ENCODE measurements at places on chromosomes 5 and 9.

DNA sequence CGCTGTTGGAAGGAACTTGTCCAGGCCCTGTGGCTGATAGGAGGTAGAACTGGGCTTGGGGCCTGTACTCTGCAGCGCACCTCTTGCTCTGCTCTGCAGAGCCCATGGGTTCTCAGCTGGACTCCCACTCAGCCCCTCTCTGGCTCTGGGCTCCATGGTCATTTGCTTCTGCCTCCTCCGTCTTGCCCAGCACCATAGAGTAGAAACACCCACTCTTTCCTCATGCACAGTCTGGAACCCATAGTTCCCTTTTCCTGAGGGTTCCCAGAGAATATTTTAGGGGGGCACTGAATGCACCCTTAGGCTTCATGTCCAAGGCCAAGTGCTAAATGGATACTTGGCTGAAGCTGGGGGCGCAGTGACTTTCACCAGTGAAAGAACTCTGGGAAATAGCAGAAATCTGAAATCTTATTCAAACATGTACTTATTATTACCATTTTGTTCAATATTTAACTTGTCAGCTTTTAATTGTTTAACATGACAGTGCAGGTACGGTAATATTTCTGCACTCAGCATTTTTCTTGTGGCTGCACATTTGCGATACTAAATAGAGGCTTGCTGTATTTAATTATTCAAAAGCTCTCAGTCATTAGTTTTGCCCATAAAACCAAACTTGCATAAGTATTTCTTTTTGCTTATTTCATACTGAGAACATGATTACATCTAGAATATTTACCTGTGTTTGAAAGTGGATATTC lies 31.5 kb downstream of the GALNT12 start:
- no peak for DNase-seq

GRCh38 chr5:10335711-10336470 lies 17.6 kb upstream of the MARCHF6 start:
- no peak for DNase-seq

DNA sequence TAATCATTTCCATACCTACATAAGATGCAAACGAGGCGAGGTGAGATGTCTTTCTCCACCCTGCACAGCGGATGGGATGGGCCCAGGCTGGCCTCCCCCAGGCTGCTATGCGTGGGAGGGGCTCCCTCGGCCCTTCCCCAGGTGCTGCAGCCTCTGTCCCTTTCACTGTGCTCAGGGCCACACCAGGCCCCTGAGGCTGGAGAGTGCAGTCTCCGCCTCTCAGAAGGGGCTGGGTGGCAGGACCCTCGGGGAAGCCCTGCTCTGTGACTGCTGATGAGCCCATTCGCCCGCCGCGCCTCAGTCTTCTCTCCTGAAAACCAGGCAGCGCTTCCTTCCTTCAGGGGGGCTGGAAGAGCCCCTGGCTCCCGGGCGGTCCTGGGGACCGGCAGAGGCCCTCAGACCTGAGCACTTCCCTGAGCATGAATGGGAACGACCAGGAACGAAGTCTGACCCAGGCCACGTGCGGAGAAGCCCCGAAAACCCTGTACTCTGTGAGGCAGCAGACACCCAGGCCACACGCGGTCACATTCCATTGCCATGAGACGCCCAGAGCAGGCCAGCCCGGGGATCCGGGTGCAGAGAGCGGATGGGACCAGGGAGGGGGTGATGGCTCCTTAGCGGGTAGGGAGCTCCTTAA lies 21.9 kb upstream of the NOTCH1 start:
- no peak for DNase-seq

DNA sequence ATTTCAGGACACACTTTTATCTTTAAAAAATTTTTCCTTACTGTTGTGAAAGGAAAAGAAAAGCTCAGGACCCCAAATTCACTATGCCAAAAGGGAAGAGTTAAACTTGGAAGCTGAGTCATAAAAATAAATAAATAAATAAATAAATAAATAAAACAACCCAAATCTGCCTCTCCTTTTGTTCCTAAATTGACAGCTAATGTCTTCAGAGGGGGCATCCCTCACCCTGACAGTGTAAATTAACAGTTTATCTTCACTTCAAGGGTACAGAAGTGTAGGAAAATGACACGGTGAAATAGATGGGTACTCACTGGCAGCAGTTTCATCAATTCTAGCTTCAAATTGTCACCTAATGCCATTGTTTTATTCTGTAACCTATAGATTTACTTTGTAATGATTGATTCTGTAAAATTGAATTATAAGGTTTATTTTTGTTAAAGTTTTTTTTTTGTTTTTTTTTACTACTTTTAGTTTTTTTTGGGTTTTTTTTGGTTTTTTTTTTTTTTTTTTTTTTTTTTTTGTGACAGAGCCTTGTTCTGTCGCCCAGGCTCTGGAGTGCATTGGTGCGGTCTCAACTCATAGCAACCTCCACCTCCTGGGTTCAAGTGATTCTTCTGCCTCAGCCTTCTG lies 18.5 kb upstream of the ANXA1 start:
- DNase-seq: no peak

DNA sequence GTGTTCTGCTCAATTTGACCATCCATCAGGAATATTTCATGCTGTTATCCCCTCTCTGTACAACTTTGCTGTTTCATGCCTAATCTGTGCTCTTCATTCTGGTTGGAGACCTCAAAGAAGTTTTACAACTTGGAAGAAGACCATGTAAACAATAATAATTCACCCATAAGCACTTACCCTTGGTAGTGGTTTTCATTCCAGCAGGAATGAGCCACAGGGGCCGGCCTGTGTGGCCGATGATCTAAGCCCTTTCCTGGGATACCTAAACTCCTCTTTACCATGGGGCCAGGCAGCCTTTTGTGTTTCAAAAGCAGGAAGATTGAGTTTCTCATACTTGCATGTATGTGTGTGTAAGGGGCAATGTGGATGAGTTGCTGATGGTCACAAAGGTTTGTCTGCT lies 165.0 kb downstream of the FGF1 start:
- no peak for DNase-seq

DNA sequence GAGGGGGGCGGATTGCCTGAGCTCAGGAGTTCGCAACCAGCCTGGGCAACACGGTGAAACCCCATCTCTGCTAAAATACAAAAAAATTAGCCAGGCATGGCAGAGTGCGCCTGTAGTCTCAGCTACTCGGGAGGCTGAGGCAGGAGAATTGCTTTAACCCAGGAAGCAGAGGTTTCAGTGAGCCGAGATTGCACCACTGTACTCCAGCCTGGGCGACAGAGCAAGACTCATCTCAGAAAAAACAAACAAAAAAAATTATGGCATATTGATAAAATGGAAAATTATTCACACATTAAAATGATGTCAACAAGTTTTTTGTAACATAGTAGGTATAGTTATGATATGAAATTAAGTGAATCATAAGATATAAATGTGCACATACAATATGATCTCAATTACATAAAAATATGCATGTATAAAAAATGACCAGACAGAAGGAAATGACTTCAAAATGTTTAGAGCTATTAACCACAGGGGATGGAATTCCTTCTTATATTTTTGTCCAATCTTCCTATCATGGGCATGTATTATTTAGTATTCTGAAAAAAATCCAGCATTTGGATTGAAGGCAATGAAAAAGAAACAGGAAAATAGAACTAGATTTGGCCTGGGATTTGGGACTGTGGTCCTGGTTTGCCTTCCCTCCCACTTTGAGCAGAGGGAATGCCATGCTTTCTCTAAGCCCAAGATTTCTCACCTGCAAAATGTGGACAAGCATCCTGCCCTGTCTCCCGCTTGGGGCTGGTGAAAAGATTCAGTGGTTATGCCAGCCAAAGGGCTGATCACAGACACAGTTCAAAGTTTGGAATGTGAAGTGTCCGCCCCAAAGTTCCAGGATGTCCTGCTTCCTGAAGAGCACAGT lies 19.5 kb downstream of the SPAAR start:
- no peak for DNase-seq

GRCh38 chr5:2742921-2743679 lies 8.4 kb downstream of the IRX2 start:
- no peak for DNase-seq

DNA sequence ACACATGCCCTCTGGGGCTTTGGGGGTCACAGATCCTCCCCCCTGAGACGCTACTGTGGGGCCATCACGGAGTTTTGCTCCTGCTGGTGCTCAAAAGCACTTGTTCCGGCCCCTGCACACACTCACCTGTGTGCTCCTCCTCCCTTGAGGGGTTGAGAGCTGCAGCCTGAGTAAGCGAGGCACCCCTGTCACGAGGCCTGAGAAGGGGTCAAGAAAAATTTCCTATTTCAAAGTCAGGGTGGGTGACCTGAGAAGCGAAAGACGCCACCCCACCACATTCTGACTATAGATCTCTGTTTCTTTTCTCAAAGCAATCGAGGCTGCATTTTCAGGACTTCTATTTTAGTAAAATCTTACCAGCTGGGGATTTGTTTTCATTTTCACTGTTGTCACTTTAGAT lies 138.5 kb downstream of the DCP2 start:
- no peak for DNase-seq

DNA sequence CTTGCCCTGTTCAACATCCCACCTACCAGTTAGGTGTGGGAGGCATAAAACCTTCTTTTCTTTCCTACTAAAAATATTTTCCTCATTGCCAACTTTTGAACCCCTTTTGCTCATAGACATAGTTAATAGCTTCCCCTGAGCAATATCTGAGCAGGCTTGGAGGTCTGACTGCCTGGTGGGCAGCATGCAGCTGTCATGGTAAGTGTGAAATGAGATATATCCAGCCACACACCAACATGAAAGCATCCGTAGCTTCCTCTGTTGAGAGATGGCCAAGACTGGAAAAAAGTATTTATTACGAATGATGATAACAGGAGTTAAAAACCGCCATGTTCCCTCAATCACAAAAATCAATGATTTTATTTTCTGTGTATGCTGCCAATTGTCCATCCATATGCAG lies 190.1 kb downstream of the TMEM38B start:
- no peak for DNase-seq

GRCh38 chr9:20551835-20552234 lies 70.5 kb downstream of the MLLT3 start:
- peak; percentile 24 for DNase-seq

GRCh38 chr9:88658311-88658822 lies 123.4 kb downstream of the NXNL2 start:
- no peak for DNase-seq

GRCh38 chr5:170386743-170387395 lies 2.3 kb downstream of the KCNMB1 start:
- DNase-seq: no peak

DNA sequence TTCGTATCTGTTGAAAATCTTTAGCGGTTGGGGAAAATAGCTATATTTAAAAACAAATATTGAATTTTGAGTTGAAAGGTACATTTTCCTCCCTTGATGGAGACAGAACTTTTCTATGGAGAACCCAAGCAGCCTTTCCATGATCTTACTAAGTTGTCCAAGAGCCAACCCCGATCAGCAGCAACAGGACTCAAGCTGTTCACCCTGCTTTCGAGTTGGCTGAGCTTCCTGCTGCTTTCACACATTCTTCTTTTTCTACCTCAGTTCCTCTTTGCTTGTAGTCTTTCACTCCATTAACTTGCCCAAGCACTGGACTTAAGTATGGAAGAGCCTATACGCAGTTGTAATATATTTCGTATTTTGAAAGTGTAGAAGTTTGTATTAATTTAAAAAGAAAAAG lies 59.4 kb downstream of the IL6ST start:
- DNase-seq: no peak

GRCh38 chr5:73171495-73171894 lies 1.5 kb upstream of the TMEM174 start:
- no peak for DNase-seq

DNA sequence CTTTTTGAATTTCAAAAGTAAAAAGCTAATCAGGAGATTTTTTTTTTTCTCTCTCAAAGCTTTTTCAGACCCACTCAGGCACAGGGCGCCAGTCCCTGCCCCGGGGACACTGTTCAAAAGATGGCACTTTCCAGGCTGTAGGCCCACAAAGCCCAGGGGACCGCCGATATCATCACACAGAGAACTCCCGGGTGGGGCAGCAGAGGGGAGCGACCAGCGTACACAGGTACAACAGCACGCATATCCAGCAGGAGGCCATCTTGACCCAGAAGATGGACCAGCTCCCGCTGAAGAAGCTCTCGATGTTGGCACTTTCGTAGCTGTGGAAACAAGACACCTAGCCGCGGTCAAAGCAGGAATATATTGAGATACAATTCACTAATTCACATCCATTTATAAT lies 108.3 kb downstream of the THBS4 start:
- no peak for DNase-seq

GRCh38 chr5:38339446-38339845 lies 81.1 kb downstream of the EGFLAM start:
- DNase-seq: no peak

DNA sequence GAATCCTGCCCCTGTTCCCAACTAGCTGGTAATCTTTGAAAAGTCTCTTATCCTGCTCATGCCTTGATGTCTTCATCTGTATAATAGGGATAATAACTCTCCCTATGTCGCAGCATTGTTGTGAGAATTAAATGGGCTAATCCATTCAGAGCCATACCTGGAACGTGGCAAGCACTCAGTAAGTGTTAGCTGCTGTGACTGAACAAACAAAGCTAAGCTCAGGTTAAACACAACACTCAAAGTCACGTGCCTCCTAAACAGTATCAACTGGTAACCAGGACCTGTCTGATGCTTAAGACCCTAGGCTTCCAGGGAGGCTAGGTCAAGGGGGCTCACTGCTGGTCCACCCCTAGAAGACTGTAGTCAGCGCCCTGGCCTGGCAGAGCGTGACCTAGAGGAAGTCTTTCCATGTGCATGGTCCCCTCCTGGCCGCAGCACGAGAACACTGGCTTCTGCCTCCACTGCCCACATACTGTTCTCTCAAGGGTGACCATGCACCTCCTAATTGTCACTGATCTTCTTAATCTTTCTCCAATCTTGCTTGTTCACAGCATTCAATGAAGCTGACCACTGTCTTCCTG lies 211.1 kb downstream of the TTLL11 start:
- DNase-seq: no peak

- no peak for DNase-seq
Measured at GRCh38 chr9:20409321-20410092, 212.8 kb downstream of the MLLT3 start.

- no peak for DNase-seq
Measured at GRCh38 chr9:95134457-95134881, 183.0 kb downstream of the FANCC start.

DNA sequence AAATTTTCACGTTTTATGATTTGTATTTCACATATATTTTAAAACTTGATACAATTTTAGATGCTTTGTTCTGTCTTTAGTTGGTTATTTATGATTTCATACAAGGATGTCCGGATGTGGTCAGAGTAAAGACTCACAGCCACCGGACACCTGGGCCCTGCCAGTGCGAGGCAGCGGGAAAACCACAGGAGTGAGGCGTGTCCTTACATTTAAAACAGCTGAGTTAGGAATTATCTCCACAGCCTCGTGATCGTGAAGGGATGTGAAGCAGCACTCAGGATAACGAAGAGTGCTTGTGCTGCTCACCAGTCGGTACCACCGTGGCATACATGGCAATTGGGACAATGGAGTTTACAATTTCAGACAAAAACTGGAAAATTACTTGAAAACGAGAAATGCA lies 14.0 kb downstream of the SNX18 start:
- no peak for DNase-seq
